ENCODE measurements at places on chromosomes 4 and X. TPM values are rescaled to one million over a fixed set of nuclear protein-coding genes. Genes with fewer than 3 reads are reported as not detected.

The SPATA18 gene
- 17.7 TPM for total RNA-seq

The LINC00632 gene
- 2.1 TPM for total RNA-seq

The ZFP42 gene
- 0.26 TPM for total RNA-seq

The PDLIM3 gene
- total RNA-seq, result 50.3 TPM

- no peak for DNase-seq
Measured at GRCh38 chr4:189131118-189131517, 809.6 kb upstream of the FRG1 start.

- DNase-seq, result no peak
Measured at GRCh38 chrX:41858161-41858775, 65.1 kb downstream of the CASK start.

DNA sequence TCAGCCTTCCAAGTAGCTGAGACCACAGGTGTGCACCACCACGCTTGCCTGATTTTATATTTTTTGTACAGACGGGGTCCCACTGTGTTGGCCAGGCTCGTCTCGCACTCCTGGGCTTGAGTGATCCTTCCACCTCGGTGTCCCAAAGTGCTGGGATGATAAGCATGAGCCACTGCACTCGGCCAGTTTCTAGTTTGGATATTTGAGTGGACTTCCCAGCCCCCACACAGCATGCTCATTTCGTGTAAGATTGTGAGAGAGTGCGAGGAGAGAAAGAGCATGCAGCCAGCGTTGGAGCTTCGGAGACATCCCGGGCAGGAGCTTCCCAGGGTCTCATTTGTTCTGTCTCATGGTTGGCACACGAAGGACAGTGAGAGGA, 31.8 kb downstream of the ARSD start:
- no peak for DNase-seq

GRCh38 chrX:6644411-6644810, 109.5 kb upstream of the VCX3A start:
- DNase-seq, result no peak

- no peak for DNase-seq
Measured at GRCh38 chr4:41640906-41641305, 102.9 kb downstream of the LIMCH1 start.

GRCh38 chrX:64456828-64457227, 61.6 kb upstream of the MTMR8 start:
- no peak for DNase-seq

- DNase-seq, result no peak
Measured at GRCh38 chr4:144572660-144573059, 73.3 kb upstream of the HHIP start.

- no peak for DNase-seq
Measured at GRCh38 chrX:10992110-10992509, 119.0 kb upstream of the HCCS start.

GRCh38 chr4:110139111-110139510, 59.3 kb downstream of the ELOVL6 start:
- DNase-seq, result no peak

DNA sequence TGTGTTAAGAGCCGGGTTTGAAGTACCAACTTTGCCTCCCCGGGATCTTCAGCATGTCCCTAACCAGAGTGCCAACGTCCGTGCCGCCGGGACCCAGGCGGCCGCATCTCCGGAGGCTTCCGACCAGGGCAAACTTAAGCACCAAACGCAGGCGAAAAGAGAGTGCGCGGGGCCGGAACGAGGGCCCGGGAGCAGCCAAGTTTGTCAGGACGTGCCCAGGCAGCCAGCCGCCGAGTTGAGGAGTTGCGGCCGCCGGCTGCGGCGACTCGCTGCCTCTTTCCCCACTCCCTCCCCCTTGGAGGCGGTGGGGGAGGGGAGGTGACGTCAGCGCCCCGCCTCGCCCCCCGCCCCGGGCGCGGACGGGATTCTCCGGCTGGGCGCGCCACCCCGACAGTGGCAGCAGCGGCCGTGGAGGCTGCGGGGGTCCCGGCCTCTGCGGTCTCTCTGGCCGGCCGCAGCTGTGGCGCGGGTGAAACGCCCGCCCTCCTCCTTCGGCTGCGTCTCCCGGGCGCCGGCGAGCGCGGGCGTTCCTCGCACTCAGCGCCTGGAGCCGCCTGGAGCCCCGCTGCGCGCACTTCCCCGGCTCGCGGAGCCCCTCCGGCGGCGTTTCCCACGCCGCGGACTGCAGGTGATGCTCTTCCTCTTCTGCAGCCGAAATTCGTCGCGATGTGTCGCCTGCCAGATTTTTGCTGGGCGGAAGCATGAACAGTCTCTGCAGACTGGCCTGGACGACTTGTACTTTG, 2.9 kb upstream of the FAT1 start:
- DNase-seq, result peak; percentile 84

The SORBS2 gene
- total RNA-seq, result 0.26 TPM

GRCh38 chr4:6498511-6499237, 26.3 kb upstream of the PPP2R2C start:
- DNase-seq, result no peak

DNA sequence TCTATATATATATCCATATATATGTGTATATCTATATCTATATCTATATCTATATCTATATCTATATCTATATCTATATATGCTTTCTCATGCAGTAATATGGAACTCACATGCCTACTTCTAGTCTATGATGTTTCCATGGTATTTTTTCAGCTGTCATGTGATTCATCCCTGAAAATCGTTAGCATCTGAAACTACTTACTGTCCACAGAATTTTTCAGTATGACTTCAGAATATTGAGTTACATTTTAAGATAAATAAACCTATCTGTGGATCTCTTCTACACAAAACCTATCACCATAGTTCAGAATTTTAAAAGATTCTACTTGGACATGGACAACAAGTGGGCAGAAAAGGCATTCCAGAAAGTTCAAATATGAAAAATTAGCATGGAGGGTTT, 855.1 kb upstream of the INTU start:
- DNase-seq, result peak; percentile 87

DNA sequence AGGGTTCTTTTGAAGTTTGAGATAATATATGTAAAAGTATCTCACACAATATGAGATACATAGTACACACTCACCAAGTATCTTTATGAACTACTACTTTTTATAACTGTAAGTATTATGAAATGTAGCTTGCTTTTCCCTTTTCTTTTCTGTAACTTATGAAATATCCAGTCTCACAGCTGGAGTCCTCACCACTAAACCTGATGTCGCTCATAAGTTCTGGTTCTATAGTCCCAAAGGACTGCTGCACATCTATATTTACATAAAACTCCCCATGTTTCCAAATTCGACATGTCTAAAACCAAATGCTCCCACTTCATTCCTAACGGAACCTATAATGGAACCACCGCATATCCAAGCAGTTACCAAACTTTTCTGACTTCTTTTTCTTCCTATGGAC, 186.5 kb upstream of the SLC7A11 start:
- no peak for DNase-seq

The DMRTC1B gene
- not detected for total RNA-seq

GRCh38 chr4:98937986-98938720, 9.2 kb upstream of the EIF4E start:
- peak; percentile 23 for DNase-seq

DNA sequence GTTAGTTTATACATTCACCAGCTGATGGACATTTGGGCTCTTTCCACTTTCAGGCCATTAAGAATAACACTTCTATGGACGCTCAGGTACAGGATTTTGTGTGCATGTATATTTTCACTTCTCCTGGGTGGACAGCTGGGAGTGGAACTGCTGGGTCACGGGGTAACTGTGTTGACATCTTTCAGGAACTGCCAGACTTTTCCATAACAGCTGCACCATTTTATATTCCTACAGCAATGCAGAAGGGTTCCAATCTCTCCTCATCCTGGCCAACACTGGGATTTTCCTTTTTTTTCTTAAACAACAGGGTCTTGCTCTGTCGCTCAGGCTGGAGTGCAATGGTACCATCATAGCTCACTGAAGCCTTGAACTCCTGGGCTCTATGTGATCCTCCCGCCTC, 11.9 kb downstream of the HAUS7 start:
- no peak for DNase-seq

The PNCK gene
- total RNA-seq, result 0.26 TPM

The SOD3 gene
- total RNA-seq, result 34.8 TPM

The HMGN5 gene
- 1.7 TPM for total RNA-seq

GRCh38 chrX:11040996-11041395, 70.1 kb upstream of the HCCS start:
- no peak for DNase-seq

The F8A2 gene
- not detected for total RNA-seq

- no peak for DNase-seq
Measured at GRCh38 chrX:40022421-40022820, 75.3 kb downstream of the BCOR start.

The ZAR1 gene
- not detected for total RNA-seq

GRCh38 chrX:53438174-53438831, 4.1 kb upstream of the HSD17B10 start:
- DNase-seq, result no peak

GRCh38 chrX:131874300-131874699, 148.8 kb upstream of the STK26 start:
- no peak for DNase-seq

DNA sequence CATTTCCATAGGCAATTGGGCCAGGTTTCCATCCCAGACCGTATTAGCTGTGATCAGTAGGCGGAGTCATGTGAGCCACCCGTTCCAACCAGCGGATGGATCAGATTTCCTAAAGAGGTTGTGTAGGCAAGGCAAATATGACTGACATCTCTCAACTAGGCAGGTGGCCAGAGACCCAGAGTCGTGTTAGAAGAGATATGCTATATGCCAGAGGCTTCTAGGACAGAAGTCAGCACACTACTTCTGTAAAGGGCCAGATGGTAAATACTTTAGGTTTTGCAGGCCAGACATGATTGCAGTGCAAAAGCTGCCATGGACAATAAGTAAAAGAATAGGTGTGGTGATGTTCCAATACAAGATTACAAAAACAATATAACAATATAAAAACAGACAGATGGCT, 788.4 kb downstream of the RPA4 start:
- DNase-seq, result no peak

Measured in fibroblast of lung (primary cell).